ENCODE measurements at places on chromosomes 11 and 22. TPM values are rescaled to one million over a fixed set of nuclear protein-coding genes. Genes with fewer than 3 reads are reported as not detected.

Gene MS4A15
- not detected for total RNA-seq

Gene CARD18
- not detected for total RNA-seq

Gene SUSD2
- total RNA-seq, result 4.2 TPM

Gene COX8A
- 673 TPM for total RNA-seq

Gene CYTH4
- total RNA-seq, result 4.4 TPM

Gene H19
- total RNA-seq, result 1,545 TPM

Gene FAM227A
- total RNA-seq, result 0.16 TPM

Gene FJX1
- total RNA-seq, result 2.4 TPM
